Kidney (tissue), 22 donors: ENCODE measurements at places on chromosomes 7 and 10. TPM values are rescaled to one million over a fixed set of nuclear protein-coding genes. Genes with fewer than 3 reads are reported as not detected.

DNA sequence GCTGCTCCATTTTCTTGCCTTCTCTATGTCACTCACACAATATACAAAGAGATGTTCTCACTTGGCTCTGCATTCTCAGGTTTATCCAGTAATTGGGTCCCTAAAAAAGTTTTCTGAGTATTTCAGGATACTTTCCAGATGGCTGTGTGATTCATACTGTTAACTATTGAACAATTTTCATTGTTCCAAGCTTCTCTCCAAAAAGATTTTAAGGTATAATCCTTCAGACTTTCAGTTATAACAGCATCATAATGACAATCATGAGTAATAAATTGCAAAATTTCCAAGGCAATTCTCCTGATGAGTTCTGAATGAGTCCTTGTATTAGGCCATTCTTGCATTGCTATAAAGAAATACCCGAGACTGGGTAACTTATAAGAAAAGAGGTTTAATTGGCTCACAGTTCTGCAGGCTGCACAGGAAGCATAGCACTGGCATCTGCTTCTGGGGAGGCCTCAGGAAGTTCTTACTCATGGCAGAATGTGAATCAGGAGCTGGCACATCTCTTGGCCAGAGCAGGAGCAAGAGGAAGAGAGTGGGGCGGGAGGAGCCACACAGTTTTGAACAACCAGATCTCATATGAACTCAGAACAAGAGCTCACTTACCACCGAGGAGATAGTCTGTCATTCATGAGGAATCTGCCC lies 148.1 kb downstream of the SLC16A9 start:
- peaks cover 2% of the 10 kb centered on the region for H3K4me1 ChIP-seq
- no peak overlapping the region for H3K27ac ChIP-seq
- no peaks in the 10 kb centered on the region for H3K36me3 ChIP-seq
- DNase-seq = no peak
- no peak overlapping the region for H3K4me3 ChIP-seq
- no peaks in the 10 kb centered on the region for H3K27me3 ChIP-seq

GRCh38 chr7:141462958-141463357 lies 88.3 kb upstream of the AGK start:
- H3K4me3 ChIP-seq = no peak overlapping the region
- no peaks in the 10 kb centered on the region for H3K27me3 ChIP-seq
- no peak overlapping the region for H3K27ac ChIP-seq
- no peaks in the 10 kb centered on the region for H3K36me3 ChIP-seq
- H3K4me1 ChIP-seq = no peaks in the 10 kb centered on the region

The ADARB2 gene
- 1.0 TPM for total RNA-seq

- no peaks in the 10 kb centered on the region for H3K36me3 ChIP-seq
- peak; percentile 13 for DNase-seq
- no peak overlapping the region for H3K4me3 ChIP-seq
- H3K4me1 ChIP-seq = no peaks in the 10 kb centered on the region
- H3K27ac ChIP-seq = no peak overlapping the region
Measured at GRCh38 chr10:92886334-92886961, 38.1 kb downstream of the EXOC6 start.

- H3K4me3 ChIP-seq = no peak overlapping the region
- no peaks in the 10 kb centered on the region for H3K36me3 ChIP-seq
- DNase-seq = no peak
- no peaks in the 10 kb centered on the region for H3K4me1 ChIP-seq
- no peaks in the 10 kb centered on the region for H3K27me3 ChIP-seq
- no peak overlapping the region for H3K27ac ChIP-seq
Measured at GRCh38 chr7:116802746-116803152, 59.6 kb upstream of the CAPZA2 start.

- H3K27ac ChIP-seq = no peak overlapping the region
- H3K4me3 ChIP-seq = no peak overlapping the region
- no peaks in the 10 kb centered on the region for H3K27me3 ChIP-seq
- no peaks in the 10 kb centered on the region for H3K4me1 ChIP-seq
Measured at GRCh38 chr7:39659356-39660013, 36.1 kb downstream of the RALA start.

The CPA4 gene
- total RNA-seq = 1.1 TPM
